ENCODE measurements at places on chromosomes 12 and 14. TPM values are rescaled to one million over a fixed set of nuclear protein-coding genes. Genes with fewer than 3 reads are reported as not detected.

Gene EML1
- total RNA-seq, result 11.8 TPM

Gene TTC9
- total RNA-seq, result not detected

Gene RASSF9
- total RNA-seq, result 0.25 TPM

Gene DCN
- 129 TPM for total RNA-seq

Gene BEGAIN
- total RNA-seq, result 8.2 TPM

Gene IFNG-AS1
- not detected for total RNA-seq

Gene TEP1
- 7.4 TPM for total RNA-seq

Gene SCYL2
- total RNA-seq, result 11.2 TPM

Gene E2F7
- 2.5 TPM for total RNA-seq

Gene SLC10A1
- total RNA-seq, result not detected

Gene OR6C2
- total RNA-seq, result not detected

Gene REP15
- 1.2 TPM for total RNA-seq

Gene CD69
- not detected for total RNA-seq

Gene TRIM9
- total RNA-seq, result 0.33 TPM

Gene GPR84
- not detected for total RNA-seq

Gene CLEC4C
- total RNA-seq, result not detected

Gene ETFBKMT
- total RNA-seq, result 20.9 TPM

Gene APOLD1
- total RNA-seq, result 21.4 TPM

Gene CLEC4D
- not detected for total RNA-seq

Gene SERPINA10
- total RNA-seq, result not detected

Gene MIPOL1
- 9.2 TPM for total RNA-seq

Gene CCDC60
- not detected for total RNA-seq

Gene PTPRR
- total RNA-seq, result 0.44 TPM

Gene EML5
- 0.23 TPM for total RNA-seq

Gene RNASE12
- total RNA-seq, result not detected

Gene HOXC12
- total RNA-seq, result 1.9 TPM

Gene LGALS3
- total RNA-seq, result 90.5 TPM

Gene CDH24
- 1.9 TPM for total RNA-seq

Gene BMAL2
- 17.4 TPM for total RNA-seq

Gene KRT80
- 12.0 TPM for total RNA-seq

Gene IRAK3
- 4.6 TPM for total RNA-seq

Gene ADCY4
- total RNA-seq, result not detected

Gene CCDC196
- total RNA-seq, result not detected

Gene ZFYVE26
- 3.3 TPM for total RNA-seq

Gene ZFYVE1
- total RNA-seq, result 5.0 TPM

Gene KRT72
- not detected for total RNA-seq

Gene MEG3
- total RNA-seq, result not detected

Gene CCDC85C
- 19.9 TPM for total RNA-seq

Gene ASCL1
- total RNA-seq, result not detected

Gene LALBA
- total RNA-seq, result not detected

Gene KRT73
- total RNA-seq, result not detected

Gene ANKRD33
- not detected for total RNA-seq

Gene NFE2
- 0.13 TPM for total RNA-seq

Gene TAS2R8
- not detected for total RNA-seq

Gene TRIAP1
- 41.4 TPM for total RNA-seq

Gene ZDHHC22
- total RNA-seq, result not detected

Gene GARIN6
- total RNA-seq, result not detected

Gene ZNF384
- total RNA-seq, result 9.3 TPM

Gene DHH
- not detected for total RNA-seq

Gene B4GALNT3
- total RNA-seq, result 0.30 TPM

Gene LRRC10
- total RNA-seq, result not detected

Gene FBLN5
- total RNA-seq, result 0.16 TPM

Gene SDS
- not detected for total RNA-seq

Gene PZP
- total RNA-seq, result not detected

Gene CATSPERB
- total RNA-seq, result not detected

Gene LIN7A
- total RNA-seq, result 20.1 TPM

Data from MG63 (cell line).